IMR-90 (cell line): ENCODE measurements at places on chromosomes 7 and 10.

GRCh38 chr7:585229-585711 is 65.6 kb upstream of the PDGFA start:
- no peak for DNase-seq

GRCh38 chr10:124231168-124232155 is 138.1 kb upstream of the CHST15 start:
- DNase-seq = no peak

GRCh38 chr7:25951414-25952260 is 200.4 kb upstream of the NFE2L3 start:
- no peak for DNase-seq

DNA sequence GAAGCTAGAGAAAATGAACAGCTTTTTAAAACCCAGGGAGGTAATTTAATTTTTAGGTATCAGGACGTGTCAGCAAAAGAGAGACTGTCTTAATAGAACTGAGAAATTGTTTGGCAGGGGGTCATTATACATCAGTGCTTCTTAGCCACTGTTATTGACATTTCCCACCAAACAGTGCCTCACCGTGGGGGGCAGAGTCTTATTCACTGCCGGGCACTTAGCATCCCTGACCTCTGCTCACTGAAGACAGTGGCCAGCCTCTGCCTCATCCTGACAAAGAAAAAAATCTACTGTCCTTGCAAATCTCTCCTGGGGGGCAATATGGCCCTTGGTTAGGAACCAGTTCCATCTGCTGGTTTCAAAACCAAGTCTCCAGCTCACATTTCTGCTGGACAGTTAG is 14.2 kb upstream of the MKI67 start:
- no peak for DNase-seq

DNA sequence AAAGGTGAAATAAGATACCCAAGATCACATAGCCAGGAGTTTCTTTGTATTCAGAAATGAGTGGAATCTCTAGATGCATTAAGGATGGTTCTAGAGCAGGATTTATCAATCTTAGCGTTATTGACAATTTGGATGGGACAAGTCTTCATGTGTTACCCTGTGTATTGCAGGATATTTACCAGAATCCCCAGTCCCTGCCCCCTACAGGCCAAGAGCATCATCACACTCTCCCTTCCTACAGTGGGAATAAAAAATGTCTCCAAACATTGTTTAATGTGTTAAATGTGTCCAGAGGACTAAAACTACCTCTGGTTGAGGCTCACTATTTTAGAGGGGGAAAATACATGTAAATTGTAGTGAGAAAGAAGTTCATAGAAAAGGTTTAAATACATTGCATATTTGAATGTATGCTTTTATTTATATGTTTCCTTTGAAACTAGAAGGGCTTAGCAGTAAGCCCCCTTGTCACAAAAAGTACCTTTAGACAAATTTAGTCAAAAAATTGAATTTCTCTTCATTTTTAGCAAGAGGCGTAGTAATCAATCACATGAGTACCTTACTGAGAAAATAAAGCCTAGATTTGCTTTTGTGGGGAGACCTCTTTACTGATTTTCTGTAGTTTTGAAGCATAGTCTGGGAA is 141.2 kb downstream of the MLLT10 start:
- DNase-seq = peak; percentile 29
